ENCODE measurements at places on chromosomes 16 and 17. TPM values are rescaled to one million over a fixed set of nuclear protein-coding genes. Genes with fewer than 3 reads are reported as not detected.

FOXN1 gene
- not detected for total RNA-seq

CAPN15 gene
- 93.4 TPM for total RNA-seq

LPO gene
- total RNA-seq: not detected

KRT16 gene
- not detected for total RNA-seq

MYH1 gene
- total RNA-seq: not detected

SLFN12 gene
- total RNA-seq: 22.7 TPM

COTL1 gene
- 689 TPM for total RNA-seq

LDHD gene
- 0.18 TPM for total RNA-seq

PLXDC1 gene
- 7.2 TPM for total RNA-seq

CSH2 gene
- total RNA-seq: not detected

PRDM7 gene
- not detected for total RNA-seq

ABCA10 gene
- 1.1 TPM for total RNA-seq

KRTAP2-3 gene
- not detected for total RNA-seq

SNAI3 gene
- total RNA-seq: 16.5 TPM

KRT13 gene
- total RNA-seq: not detected

PRR11 gene
- 68.2 TPM for total RNA-seq

KRTAP2-2 gene
- total RNA-seq: not detected

ABCC11 gene
- not detected for total RNA-seq

ANTKMT gene
- 9.3 TPM for total RNA-seq

CDYL2 gene
- total RNA-seq: 54.6 TPM

LITAFD gene
- total RNA-seq: not detected

MEIOB gene
- total RNA-seq: not detected

TERB1 gene
- not detected for total RNA-seq

MFAP4 gene
- not detected for total RNA-seq

ZP2 gene
- 0.20 TPM for total RNA-seq

ARHGAP44 gene
- total RNA-seq: not detected

MMP15 gene
- total RNA-seq: 0.68 TPM

EPOP gene
- total RNA-seq: 10.3 TPM

COX6A2 gene
- total RNA-seq: not detected

KRTAP4-5 gene
- total RNA-seq: not detected

NPTX1 gene
- total RNA-seq: 10.0 TPM

TEKT5 gene
- not detected for total RNA-seq

GUCY2D gene
- total RNA-seq: not detected

KRTAP17-1 gene
- not detected for total RNA-seq

RGS11 gene
- total RNA-seq: 0.10 TPM

Data from activated CD4-positive, alpha-beta memory T cell treated with anti-CD3 and anti-CD28 coated beads, Interleukin-2, amount 10 ng/mL, durations not matched to agents 7 days and 5 days (primary cell).